ENCODE measurements at places on chromosomes 3 and 15. TPM values are rescaled to one million over a fixed set of nuclear protein-coding genes. Genes with fewer than 3 reads are reported as not detected.

GRCh38 chr3:71494212-71494611 is 89.3 kb downstream of the FOXP1 start:
- DNase-seq: no peak

GRCh38 chr3:175457301-175457700 is 598.2 kb downstream of the NAALADL2 start:
- DNase-seq: no peak

DNA sequence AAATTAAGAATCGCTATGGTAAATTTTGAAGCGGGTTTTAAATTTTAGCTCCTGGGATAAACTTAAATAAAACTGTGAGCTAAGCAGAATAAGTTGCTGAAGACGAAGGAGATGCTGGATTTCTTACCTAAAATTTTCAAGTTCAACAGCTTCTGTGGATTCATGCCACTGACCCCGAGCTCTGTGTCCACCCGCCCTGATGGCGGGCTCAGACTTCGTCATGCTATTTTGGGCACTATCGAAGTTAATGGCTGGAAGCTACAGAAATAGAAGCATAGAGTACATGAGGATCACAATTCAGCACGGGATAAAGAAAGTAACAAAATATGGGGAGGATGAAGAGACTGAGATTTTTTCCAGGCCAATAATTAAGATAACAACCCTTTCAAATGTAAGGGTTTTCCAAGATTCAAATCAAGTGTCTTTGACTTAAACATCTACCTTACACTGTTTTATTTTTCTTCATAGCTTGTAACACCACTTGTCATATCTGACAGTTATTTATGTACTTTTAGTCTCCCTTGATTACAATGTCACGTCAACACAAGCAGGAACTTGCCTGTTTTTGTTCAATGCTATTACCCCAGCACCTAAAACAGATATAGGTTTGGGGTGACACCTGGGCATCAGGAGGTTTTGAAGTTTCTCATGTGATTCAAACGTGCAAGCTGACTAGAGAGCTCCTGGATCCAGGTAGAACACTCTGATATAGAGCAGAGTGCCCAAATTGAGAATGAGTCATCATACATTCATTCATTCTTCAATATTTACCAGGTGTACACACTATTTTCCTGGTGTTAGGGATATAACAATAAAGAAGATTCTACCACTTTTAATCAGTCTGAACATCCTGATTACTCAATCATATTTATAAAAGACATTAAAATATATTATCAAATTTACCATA is 23.0 kb downstream of the NEK10 start:
- no peak for DNase-seq

DNA sequence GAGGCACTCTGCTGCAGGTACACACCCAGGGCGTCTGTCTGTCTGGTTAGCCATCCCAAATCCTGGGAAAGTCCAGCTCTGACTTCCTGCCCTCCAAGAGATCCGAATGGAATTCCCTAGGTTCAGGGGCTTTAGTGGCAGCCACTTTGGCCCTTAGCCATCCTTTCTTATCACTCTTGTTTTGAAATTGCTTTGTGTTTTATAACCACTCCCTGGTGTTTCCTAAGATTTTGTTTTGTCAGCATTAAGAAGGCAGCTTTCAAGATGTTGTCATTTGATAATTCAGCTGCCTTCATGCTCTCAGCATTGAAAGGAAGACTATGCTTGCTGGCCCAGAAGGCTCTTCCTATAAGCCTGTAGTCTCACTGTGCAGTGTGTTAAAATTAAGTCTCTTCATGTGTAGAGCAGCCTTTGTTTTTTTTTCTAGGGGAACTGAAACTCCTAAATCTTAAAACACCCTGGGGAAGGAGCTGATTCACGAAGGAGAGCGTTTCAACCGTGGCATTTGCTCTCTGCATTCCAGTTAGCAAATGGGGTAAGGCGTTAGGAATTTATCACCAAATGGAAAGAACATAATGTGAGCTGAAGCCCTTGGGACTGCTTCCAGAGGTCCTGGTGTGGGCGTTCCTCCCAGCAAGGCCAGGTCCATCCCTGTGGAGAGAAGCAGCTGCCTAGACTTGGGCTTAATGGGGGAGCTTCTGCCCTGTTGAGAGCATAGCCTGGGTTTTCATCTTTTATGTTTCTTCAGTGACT is 14.2 kb upstream of the CLEC3B start:
- DNase-seq: peak; percentile 81

DNA sequence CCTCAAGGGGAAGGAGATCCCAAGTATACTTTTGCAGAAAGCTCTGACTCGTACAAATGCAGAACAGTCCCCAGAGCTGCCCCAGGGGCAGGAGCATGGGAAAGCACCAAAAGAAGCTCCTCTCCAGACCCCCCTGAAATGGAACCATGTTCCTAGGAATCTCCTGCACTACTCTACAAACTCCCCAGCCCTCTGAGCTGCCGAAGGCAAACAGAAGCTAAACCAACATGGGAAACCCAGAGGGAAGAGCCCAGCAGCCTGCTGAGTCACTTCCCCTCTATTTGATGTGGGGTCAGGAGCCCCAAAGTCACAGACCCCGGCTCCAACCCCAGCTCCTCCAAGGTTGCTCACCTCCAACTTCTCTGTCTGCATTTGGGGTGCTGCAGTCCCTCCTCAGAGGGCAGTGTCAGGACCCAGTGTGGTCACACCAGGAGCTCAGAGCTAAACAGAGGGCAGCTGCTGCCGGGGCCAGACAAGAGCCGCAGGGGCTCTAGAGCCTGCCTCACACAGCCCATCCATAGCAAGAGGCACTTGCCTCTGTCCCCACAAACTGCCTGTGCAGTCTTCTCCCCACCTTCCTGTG is 3.8 kb upstream of the PLXNA1 start:
- no peak for DNase-seq

- DNase-seq: no peak
Measured at GRCh38 chr3:141476033-141476432, 10.8 kb upstream of the RASA2 start.

- no peak for DNase-seq
Measured at GRCh38 chr3:9098716-9099675, 135.7 kb upstream of the RAD18 start.

GRCh38 chr3:9239680-9240079 is 9.8 kb downstream of the SRGAP3 start:
- DNase-seq: no peak

GRCh38 chr3:98460220-98460619 is 2.8 kb upstream of the OR5K1 start:
- DNase-seq: no peak

DNA sequence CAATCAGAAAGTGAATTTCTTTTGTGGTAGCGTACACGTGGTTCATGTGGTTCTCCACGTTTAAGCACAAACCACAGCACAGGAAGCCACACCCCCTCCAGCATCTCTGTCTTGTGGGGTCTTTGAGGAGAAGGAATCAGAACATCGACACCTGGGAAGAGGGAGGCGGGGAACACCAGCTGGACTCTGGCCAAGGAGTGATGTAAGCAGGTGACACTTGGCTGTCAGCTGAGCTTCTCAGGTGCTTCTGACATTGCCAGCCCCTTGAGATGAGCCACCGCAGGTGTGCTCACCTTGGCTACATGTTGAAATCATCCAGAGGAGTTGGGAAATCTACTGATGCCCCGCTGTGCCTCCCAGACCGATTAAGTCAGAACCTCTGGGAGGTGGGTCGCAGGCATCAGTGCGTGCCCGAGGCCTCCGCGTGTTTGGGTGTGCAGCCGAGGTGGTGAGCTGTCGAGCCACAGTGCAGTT is 85.0 kb downstream of the FAM81A start:
- DNase-seq: no peak

DNA sequence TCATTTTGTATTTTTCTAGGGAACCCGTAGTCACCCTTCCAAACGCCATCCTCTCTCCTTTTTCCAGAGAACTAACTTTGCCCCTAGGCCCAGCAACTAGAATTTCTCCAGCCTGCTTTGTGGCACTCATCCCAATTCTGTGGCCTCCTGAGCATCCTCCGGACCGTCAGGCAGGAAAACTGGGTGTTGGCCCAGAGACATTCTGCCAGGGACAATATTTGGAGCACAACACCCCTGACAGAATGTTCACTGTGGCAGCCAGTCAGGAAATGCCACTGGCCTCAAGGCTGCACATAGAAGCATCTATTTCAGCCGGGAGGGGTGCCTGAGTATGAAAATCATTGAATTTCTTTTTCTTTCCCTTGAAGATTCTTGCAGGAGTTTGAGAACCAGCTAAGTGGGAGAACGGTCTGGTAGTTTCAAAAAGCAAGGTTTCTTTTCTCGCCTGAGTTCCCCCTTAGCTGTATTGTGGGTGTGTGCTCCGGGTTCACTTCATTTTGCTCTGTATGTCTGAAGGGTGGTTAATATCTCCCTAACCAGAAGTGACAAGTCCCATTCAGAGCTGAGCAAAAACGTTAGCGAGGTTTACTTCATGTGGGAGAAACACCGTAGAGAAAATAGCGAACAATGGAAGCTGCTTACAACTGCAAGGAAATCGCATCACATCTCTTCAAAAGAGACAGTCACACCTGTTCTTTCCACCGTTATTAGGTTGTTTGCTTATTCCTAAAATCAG is 108.1 kb upstream of the TPM1 start:
- DNase-seq: no peak

GRCh38 chr15:65791335-65792137 is 557 bp downstream of the DENND4A start:
- peak; percentile 67 for DNase-seq

- no peak for DNase-seq
Measured at GRCh38 chr15:47778263-47778770, 61.0 kb downstream of the SEMA6D start.

DNA sequence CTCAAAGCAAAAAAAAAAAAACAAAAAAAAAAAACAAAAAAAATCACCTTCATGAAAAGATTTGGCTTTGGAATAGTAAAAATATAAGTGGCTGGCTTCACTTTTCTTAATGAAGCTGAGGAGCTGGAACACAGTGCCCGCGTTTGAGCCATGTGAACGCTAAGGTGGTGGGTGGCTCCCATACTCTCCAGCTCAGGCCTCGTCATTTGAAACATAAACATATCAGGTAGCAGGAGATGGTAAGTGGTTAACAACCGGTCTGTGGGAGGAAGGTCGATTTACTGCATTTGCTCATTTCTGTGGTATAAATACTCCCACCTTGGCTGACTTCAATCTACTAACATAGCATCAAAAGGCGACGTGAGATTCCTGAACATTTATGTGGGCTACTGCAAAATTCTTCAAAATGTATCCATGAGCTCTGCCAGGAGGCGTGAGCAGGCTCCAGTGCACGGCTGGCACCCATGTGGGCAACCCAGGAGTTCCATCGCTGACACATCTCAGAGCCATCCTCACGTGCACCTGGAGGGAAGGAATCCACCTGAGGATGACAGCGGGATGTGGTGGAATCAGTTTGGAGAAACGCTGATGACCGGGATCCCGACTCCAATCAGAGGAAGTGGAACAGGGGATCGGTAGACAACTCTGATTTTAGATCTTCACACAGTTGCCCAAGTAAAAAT is 157.6 kb downstream of the ATP10A start:
- no peak for DNase-seq

DNA sequence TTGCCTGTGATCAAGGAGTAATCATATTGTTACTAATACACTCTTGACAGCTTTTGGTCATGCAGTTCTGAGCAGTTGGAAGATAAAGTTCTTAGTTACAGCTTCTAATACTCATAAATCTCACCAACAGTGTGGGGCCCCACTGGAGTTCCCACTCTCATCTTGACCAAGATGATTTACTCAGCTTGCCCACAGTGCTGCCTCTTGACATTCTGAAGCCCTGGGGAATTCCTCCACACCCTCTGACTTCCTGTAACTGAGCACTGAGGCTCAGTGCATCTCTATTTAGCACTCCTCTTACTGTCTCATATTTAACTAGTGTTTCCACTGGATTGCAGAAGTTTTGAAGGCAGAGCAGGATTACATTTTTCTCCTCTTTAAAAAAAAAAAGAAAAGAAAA is 1.9 kb upstream of the ARL6IP5 start:
- peak; percentile 34 for DNase-seq

Gene ZPLD1
- 0.34 TPM for total RNA-seq

Gene CYP1A2
- total RNA-seq: 0.12 TPM

Gene TMCC1
- total RNA-seq: 30.0 TPM

Gene AHSG
- 0.13 TPM for total RNA-seq
